ENCODE measurements at places on chromosomes 6 and 20.

GRCh38 chr20:14716351-14716801, 379.0 kb upstream of the FLRT3 start:
- DNase-seq = peak; percentile 67

GRCh38 chr20:51597389-51598231, 55.1 kb upstream of the NFATC2 start:
- DNase-seq = no peak

DNA sequence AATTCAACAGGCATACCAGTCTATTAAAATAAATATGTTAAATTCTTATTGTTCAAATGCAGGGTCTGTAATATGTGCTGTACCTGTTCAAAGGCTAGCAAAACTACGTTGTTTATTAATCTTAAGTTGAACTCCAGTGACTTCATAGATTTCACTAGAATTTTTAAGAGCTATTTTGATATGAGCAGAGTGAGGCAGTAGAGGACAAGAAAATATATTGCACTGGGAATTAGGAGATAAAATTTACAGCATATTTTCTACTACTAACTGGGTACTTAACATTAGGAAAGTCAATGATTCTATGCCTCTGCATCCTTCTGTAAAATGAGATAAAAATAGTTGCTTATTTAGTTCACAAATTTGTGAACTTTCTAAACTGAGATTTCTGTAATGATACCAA, 162.2 kb upstream of the BMP5 start:
- DNase-seq = no peak

- DNase-seq = no peak
Observed at GRCh38 chr6:139981066-139981624, 606.7 kb upstream of the CITED2 start.

DNA sequence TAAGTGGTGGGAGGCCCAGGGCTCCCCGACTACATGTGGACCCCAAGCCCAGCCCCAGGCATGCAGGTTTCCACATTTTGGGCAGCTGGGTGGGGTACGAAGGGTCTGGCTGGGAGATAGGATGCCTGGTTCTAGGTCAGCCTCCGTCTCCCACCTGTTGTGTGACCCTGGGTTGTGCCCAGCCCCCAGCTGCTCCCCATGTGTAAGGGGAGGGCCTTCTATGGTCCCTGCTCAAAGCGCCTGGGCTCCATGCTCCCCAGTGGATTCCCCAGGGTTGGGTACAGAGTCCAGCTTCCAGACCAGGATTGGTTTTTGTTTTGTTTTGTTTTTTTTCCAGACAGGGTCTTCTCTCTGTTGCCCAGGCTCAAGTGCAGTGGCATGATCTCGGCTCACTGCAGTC, 1.1 kb upstream of the VWA7 start:
- DNase-seq = no peak

DNA sequence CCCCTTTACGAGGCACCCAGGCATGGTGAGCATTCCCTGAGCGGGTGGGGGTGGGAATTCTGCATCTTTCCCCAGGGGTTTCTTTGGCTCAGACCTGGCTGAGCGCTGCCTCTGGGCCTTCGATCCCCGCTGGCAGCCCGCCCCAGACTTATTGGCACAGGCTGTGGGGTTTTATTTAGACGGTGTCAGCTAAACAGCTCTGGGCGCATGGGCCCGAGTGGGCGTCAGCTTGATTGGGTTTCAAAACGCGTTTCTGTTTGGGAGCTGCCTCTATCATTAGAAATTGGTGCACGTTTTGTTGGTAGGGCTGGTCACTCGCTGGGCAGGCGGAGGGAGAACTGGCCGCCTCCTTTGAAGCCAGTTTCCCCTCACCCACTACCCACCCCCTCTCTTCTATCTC, 21.0 kb downstream of the PMEPA1 start:
- DNase-seq = no peak
